ENCODE measurements at places on chromosomes 3 and 15.

DNA sequence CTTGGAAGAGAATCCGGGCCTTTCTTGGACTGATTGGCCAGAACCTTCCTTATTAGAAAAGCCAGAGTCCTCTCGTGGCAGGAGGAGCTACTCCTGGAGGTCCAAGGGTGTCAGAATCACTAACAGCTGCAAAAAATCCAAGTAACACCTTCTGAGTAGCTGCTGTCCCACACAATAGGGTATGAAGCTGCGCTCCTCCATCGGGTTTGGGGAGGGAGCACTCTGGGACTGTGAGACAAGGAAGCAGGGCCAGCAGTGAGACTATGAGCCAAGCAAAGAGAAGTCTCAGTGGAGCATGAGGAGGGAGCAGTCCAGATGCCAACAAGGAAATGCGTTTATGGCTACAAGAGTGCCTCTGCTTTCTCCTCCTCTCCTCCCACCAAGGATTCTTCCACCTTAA lies 21.7 kb downstream of the SEMA3G start:
- DNase-seq = no peak

- DNase-seq = no peak
Observed at GRCh38 chr3:41640076-41640475, 321.8 kb downstream of the ULK4 start.

DNA sequence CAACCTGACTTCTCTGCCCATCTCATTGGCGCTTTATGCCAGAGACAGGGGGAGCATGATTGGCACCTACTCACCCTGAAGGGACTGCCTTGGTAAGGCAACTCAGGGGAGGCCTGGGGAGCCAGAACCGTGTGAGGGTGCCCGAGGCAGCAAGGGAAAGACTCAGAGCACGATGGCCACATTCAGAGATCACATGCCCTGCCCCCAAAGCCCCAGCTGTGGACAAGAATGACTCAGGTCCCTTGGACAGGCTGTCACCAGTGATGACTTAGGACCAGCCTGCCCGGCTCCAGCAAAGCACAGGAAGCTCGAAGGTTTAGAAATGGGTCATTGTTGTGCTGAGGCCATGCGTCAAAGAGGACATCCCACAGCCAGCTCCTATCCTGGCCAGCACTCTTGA lies 49.1 kb upstream of the LIMD1 start:
- DNase-seq = no peak

GRCh38 chr3:186152889-186153292 lies 44.0 kb upstream of the ETV5 start:
- DNase-seq = no peak

- DNase-seq = no peak
Observed at GRCh38 chr3:152261329-152261728, 7.4 kb upstream of the MBNL1 start.
